Activated naive CD8-positive, alpha-beta T cell treated with anti-CD3 and anti-CD28 coated beads, Interleukin-2, amount 10 ng/mL, durations not matched to agents 7 days and 5 days (primary cell): ENCODE measurements at places on chromosomes 1 and 21. TPM values are rescaled to one million over a fixed set of nuclear protein-coding genes. Genes with fewer than 3 reads are reported as not detected.

DNA sequence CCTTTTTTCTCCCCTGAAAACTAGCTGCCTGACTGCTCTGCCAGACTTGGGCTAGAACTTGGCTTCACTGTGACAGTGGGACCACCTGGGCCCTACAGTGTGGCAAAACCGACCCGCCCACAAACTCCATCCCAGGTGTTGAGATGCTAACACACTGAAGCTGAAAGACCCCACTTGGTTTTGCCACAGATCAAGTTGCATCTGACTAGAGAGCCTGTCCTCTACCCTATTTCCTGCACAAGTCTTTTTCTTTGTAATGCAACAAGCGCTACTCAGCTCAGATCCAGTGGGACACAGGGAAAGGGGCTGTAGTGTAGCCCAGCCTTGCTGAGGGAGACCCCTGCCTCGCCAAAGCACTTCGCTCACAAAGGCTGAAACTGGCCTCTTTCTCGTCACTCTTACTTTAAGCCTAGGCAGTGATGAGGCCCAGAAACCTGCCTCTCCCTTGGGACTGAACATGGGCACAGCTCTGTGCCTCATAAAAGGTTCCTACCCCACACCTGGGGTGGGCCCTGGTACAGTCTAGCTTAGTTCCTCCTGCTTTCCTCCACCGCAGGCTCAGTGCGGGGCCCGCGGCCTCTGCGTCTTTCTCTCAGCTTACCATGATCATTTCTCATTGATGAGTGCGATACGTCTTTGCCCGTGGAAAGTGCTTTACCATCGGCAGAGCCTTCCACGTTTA, 9.7 kb downstream of the ALPL start:
- H3K4me3 ChIP-seq = no peak overlapping the region
- peaks cover 4% of the 10 kb centered on the region for H3K27me3 ChIP-seq
- no peak for DNase-seq
- H3K4me1 ChIP-seq = no peaks in the 10 kb centered on the region
- H3K36me3 ChIP-seq = no peaks in the 10 kb centered on the region

Gene LRRC8C
- 38.2 TPM for total RNA-seq

Gene VSIG8
- not detected for total RNA-seq

DNA sequence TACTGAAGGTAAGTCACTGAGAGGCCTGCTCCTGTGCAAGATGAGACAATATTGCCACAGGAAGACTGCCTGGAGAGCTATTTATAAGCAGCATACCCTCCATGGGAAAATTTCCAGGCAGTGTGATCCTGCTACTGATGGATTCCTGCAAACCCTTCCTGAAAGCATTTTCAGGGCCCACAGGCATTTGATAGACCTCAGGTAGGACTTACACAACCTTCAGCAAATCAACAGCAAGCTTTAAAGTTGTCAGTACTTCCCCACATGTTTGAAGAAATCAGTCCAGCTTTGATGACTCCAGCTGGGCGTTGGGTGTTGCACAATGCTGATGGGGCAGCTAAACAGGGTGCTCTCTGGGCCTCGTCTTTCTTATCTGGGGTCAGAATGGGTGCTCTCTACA, 108.8 kb downstream of the PLXNA2 start:
- H3K27me3 ChIP-seq = peaks cover 12% of the 10 kb centered on the region
- no peak overlapping the region for H3K4me3 ChIP-seq
- no peaks in the 10 kb centered on the region for H3K4me1 ChIP-seq

DNA sequence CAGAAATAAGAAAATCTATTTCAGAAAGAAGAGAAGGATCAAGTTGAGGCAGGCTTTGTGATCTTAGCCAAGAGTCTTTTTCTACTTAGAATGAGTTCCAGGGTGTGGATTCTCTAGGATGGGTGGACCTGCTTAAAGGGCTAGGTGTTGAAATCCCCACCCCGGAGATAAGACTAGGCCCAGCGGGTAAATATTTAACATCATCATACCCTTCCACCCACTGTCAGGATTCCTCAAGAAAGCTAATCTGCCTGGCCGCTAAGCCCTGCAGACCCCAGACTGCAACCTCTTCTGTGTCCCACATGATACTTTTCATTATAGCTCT, 5.8 kb downstream of the IGSF9 start:
- H3K27me3 ChIP-seq = peaks cover 37% of the 10 kb centered on the region
- no peak overlapping the region for H3K4me3 ChIP-seq
- no peaks in the 10 kb centered on the region for H3K36me3 ChIP-seq
- no peak for DNase-seq
- H3K4me1 ChIP-seq = peaks cover 4% of the 10 kb centered on the region

- H3K36me3 ChIP-seq = no peaks in the 10 kb centered on the region
- DNase-seq = no peak
These were observed 21.2 kb upstream of the ZP4 start for GRCh38 chr1:237911911-237912310.

DNA sequence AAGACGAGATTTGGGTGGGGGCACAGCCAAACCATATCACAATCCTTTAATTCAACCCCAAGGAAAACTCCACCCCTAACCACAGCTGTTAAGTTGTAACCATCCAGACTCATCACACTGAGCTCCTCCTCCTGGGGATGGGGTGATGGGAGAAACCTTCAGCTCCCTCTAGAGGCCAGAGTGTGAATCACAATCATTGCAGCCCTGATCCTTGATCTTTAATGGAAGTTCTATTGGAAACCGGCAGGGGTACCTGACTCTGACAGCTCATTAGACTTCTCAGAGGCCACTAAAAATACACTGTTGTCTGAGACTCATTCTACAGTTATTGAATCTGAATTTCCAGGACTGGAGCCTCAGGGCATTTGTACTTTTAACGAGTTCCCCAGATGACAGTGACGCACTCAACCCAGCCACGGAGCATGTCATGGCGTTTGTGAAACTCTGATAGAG, 127.2 kb downstream of the IGSF21 start:
- H3K4me3 ChIP-seq = no peak overlapping the region
- H3K4me1 ChIP-seq = no peaks in the 10 kb centered on the region
- no peaks in the 10 kb centered on the region for H3K36me3 ChIP-seq
- DNase-seq = no peak
- H3K27ac ChIP-seq = no peak overlapping the region

DNA sequence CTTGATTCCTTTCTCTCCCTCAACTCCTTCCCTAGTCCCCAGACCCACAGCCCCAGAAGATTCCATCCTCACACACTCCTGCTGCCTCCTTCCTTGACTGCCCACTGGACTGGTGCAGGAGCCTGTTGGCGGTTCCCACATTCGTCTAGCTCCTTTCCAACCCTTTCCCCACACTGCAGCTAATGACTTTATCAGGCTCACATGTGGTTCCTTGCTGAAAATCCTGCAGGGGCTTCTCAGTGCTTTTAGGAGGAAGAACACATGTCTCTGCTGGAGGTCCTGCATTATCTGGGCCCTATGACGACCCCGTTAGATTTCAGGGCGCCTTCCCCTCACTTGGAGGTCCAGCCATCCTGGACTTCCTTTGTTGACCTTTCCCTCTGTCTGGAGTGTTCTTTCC, 50.2 kb downstream of the EDN2 start:
- no peaks in the 10 kb centered on the region for H3K36me3 ChIP-seq
- H3K4me3 ChIP-seq = no peak overlapping the region
- no peak for DNase-seq
- no peak overlapping the region for H3K27ac ChIP-seq

GRCh38 chr1:181352695-181353094, 130.6 kb upstream of the CACNA1E start:
- H3K4me1 ChIP-seq = no peaks in the 10 kb centered on the region
- no peak for DNase-seq
- H3K27me3 ChIP-seq = no peaks in the 10 kb centered on the region
- no peaks in the 10 kb centered on the region for H3K36me3 ChIP-seq

Gene PCP4
- total RNA-seq = not detected

GRCh38 chr1:66326867-66327266, 207.1 kb upstream of the SGIP1 start:
- no peak overlapping the region for H3K4me3 ChIP-seq
- DNase-seq = no peak
- H3K4me1 ChIP-seq = peaks cover 50% of the 10 kb centered on the region
- H3K36me3 ChIP-seq = peaks cover 4% of the 10 kb centered on the region
- no peak overlapping the region for H3K27ac ChIP-seq

Gene DNAJC6
- total RNA-seq = 3.3 TPM

Gene IL20
- total RNA-seq = not detected

Gene ZNF695
- total RNA-seq = 0.40 TPM

Gene NTMT2
- not detected for total RNA-seq
